ENCODE measurements at places on chromosomes 2 and 18.

- DNase-seq = no peak
Measured at GRCh38 chr2:209321076-209321475, 102.8 kb upstream of the MAP2 start.

- no peak for DNase-seq
Measured at GRCh38 chr2:71688530-71688929, 235.2 kb downstream of the DYSF start.

GRCh38 chr18:44914028-44914427 lies 233.3 kb downstream of the SETBP1 start:
- DNase-seq = no peak

DNA sequence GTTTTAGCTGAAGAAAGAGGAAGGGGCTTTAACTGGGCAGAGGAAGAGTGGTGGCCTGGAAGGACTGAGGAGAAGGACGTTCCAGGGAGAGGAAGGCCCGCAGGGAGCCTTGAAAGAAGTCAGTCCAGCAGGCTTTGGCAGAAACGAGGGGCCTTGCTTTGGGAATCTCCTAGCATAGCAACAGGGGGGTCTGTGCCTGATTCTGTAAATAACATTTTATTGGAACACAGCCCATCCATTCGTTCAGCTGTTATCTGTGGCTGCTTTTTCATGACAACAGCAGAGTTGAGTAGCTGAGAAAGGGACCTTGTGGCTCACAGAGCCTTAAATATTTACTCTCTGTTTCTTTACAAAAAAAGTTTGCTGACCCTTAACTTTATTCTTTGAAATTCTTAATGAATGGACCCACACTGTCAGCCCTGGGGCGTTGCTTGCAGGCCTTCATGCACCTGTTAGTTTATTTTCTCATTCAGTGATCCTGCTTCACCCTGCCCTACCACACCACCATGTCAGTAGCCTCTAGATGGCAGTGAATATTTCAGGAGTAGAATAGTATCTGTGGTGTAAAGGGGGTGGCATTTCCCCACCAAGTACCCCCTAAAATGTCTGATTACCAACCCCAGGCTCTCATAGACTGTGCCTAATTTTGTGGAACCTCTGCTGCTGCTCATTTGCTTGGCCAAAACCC lies 61.0 kb downstream of the MGAT5 start:
- DNase-seq = no peak

DNA sequence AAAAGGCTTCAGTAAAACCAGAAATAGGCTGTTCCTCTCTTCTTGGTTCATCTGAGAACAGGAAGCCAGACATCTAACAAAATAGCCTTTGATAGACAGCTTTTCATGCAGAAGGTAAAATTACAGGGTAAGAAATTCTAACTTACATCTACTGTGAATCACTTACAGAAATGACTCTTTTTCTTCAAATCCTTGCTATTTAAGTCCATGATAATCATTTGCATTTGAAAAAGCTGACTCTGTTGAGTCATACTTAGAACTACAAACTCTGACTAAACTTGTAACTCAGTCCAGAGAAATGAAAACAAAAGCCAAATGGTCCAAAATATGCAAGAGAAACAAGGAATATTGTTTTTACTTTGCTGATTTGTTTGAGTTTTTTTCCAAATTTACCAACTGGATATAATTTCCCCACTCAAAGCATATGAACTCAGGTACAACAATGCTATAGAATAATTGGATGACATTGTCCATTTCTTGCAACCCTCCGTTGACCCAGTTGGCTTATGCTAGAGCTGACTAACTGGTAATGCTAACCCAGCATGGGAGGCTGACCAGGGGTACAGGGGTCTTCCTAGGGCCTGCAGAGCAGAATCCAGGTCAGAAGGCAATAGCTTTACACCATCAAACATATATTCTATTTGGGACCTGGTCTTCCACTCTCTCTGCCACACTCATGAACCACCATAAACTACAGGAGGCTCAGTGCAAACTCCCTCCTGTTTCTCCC lies 18.8 kb upstream of the MREG start:
- DNase-seq = no peak

DNA sequence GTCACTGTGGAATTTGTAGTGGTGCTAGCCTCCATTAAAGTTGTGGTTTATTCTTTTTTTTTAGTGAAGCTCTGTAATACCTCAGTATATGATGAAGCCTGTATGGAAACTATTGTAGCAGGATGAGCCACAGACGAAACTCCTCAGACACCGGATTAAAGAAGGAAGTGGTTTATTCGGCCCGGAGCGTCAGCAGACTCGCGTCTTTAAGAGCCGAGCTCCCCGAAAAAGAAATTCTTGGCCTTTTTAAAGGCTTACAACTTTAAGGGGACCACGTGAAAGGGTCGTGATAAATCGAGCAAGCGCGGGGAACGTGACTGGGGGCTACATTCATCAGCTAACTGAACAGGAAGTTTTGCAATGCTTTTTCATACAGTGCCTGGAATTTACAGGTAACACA lies 8.1 kb upstream of the CCL20 start:
- no peak for DNase-seq

Data from T1000 (cell line).